ENCODE measurements at places on chromosomes 13 and 19.

- no peak for DNase-seq
These were observed 135.0 kb downstream of the IER2 start for GRCh38 chr19:13284929-13285928.

DNA sequence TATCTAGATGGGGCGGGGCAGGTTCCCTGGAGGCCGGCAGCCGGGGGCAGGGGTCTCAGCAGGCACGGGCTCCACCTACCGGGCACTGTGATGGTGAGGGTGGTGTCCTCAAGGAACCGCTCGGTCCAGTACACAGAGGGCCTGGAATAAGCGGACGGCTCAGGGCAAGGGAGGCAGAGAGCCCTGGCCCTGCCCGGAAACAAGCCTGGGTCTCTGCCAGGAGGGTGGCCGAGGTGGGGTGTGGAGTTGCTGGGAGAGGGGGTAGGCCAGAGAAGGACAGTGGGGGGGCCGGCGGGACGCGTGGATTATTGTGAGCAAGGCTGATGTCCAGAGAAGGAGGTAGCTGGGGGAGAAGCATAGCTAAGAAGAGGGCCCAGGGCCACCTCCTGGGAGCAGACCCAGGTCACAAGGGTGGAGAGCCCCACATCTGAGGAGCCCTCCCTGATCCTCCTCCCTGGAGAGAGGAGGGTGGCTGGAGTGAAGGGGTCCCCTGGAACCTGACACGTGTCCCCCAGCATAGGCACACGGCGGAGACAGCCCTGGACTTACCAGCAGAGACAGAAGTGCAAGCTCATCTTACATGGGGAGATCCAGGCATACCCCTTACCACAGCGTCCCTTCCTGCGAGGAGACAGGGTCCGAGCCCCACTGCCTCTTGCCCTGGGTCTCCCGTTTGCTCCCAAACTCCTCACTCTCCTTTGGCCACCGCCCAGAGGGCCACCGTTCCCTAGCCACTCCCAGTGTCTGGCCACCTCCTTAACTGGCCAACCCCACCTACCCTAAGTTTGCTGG is 29.0 kb upstream of the MIER2 start:
- DNase-seq, result no peak

DNA sequence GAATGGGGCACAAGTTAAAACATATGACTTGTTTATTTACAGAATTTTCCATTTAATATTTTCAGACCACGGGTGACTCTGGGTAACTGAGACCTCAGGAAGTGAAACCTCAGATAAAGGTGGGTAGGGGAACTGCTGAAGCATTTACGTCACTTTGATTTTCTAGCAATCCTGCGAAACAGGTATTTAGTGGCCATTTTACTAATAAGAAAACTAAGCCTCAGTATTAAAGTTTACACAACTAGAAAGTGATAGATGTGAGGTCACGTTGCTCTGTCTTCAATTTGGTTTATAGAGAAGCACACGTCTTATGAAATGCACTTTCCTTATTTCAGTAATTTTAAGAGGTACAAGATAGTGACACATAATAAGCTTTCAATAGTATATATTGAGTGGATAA is 402.8 kb downstream of the FGF9 start:
- no peak for DNase-seq

DNA sequence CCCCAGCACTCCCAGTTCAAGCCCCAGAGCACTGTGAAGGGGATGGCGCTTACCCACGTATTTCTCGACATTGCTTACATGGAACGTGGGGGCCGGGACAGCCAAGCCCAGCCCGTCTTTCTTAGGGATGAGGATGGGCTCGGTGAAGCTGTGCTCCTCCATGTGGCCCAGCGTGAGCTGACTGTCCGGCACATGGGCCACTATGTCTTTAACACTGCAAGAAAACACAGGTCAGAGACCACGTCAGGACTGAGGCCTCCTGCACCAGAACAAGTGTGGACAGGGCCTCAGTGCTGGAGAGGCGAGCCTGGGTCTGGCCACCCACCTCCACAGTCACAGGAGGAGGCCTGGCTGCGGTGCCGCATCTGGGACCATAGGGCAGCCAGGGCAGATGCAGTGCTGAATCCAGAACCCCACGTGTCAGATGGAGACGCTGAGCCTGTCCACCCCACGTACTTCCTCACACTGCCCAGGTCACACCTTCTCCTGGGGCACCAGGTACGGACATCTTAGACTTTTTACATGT is 125.2 kb downstream of the TUBA3C start:
- no peak for DNase-seq

GRCh38 chr19:32453736-32454135 is 48.2 kb downstream of the DPY19L3 start:
- no peak for DNase-seq

- DNase-seq, result no peak
These were observed 166.2 kb downstream of the ZIC5 start for GRCh38 chr13:99805361-99805760.

- DNase-seq, result no peak
These were observed 91.5 kb downstream of the TSC22D1 start for GRCh38 chr13:44484562-44485138.

Data from AG04449 (cell line).